ENCODE measurements at places on chromosomes 4 and X.

DNA sequence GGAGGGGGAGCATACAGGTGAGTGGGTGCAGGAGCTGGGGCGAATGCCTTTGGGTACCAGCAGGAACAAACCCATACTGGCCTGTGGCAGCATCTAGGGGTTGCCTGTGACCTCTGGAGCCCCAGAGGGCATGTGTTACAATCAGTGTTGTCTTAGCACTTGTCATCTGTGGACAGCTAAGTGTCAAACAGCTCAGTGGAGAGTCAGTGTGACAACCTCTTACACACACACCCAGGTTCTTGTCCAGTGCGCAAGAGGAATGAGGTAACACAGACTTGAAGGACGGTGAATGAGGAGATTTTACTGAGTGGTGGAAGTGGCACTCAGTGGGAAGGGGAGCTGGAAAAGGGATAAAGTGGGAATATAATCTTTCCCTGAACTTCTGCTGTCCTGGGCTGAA lies 54.1 kb upstream of the DDIT4L start:
- no peak for DNase-seq

DNA sequence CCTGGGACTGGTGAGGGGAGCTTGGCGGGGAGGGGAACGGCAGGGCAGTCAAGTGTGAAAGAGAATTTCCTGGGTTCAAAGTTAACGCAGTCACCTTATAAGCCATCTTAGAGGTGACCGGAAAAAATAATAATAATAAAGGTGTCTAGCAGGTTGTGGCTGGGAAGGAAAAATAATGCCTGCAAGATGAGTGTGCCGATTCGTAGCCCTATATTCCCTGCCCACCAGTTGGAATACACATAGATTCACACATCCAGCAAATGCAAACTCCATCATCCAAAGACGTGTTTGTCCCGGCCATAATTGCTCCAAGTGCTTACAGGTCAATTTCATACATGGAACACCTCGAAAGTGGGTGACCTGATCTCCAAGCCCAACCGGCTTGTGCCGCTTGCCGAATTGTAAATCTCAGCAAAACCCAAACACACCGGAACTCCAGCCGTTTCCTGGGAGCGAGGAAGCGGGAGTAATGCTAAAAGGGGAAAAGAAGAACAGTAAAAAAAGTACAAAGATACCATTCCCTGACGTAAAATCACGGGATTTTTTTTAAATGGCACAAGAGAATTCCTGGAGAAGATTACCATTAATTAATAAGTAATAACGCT lies 1.3 kb upstream of the FAT1 start:
- no peak for DNase-seq

GRCh38 chr4:10074767-10075105 lies 41.9 kb downstream of the WDR1 start:
- DNase-seq = peak; percentile 55

DNA sequence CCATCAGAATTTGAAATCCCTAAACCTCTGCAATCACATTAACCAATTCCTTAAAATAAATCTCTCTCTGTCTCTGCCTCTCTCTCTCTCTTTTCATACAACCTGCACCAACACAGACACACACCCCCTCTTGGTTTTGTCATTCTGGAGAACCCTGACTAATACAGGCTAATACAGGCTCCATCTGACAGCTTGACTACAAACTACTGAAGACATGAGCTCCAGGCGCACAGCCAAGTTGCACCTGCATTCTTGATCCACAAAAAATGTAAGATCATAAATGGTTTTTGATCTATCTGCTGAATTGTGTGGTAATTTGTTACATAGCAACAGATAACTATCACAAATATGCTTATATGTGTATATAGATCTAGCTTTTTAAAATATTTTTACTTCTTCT lies 2414.2 kb downstream of the PCDH7 start:
- no peak for DNase-seq

GRCh38 chr4:105234582-105234981 lies 87.9 kb downstream of the TET2 start:
- DNase-seq = no peak

DNA sequence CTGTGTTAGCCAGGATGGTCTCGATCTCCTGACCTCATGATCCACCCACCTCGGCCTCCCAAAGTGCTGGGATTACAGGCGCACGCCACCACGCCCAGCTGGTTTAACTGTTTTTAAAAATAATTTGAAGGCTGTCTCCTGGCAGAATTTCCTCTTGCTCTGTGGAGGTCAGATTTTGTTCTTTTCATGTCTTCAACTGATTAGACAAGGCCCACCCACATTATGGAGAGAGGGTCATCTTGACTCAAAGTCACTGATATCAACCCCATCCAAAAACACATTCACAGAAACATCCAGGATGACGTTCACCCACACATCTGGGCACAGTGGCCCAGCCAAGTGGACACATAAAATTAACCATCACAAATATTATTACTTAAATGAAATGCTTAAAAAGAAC lies 365.4 kb downstream of the DHRSX start:
- DNase-seq = no peak

- peak; percentile 82 for DNase-seq
These were observed at the start of gene MBNL3 for GRCh38 chrX:132488819-132489577. Gene MBNL3, minus strand, starts transcription at chrX:132489038. Its CDS starts 49,427 bp downstream, at chrX:132439611.

DNA sequence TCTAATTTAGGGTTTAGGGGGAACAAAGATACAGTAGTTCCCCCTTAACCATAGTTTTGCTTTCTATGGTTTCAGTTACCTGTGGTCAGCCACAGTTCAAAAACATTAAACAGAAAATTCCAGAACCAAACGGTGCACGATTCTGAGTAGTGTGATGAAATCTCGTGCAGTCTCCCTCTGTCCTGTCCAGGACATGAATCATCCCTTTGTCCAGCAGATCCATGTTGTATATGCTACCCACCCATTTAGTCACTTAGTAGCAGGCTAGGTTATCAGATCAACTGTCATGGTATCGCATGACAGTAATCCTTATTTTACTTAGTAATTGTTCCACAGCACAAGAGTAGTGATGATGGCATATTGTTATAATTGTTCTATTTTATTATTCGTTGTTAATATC lies 556.1 kb downstream of the IL1RAPL1 start:
- no peak for DNase-seq

All from NCI-H1694 (cell line).